ENCODE measurements at places on chromosomes 3 and 15.

- no peak for DNase-seq
Measured at GRCh38 chr3:29212789-29213433, 68.0 kb upstream of the RBMS3 start.

DNA sequence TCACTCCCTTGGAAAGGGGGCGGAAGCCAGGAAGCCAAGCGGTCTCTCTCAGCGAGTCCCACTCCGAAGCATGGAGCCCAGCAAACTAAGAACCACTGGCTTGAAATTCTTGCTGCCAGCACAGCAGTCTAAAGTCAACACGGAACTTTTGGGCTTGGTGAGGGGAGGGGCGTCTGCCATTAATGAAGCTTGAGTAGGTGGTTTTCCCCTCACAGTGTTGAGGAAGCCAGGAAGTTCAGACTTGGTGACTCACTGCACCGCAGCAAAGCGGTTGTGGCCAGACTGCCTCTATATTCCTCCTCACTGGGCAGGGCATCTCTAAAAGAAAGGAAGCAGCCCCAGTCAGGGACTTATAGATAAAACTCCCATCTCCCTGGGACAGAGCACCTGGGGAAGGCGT, 665.4 kb upstream of the CBLB start:
- no peak for DNase-seq

DNA sequence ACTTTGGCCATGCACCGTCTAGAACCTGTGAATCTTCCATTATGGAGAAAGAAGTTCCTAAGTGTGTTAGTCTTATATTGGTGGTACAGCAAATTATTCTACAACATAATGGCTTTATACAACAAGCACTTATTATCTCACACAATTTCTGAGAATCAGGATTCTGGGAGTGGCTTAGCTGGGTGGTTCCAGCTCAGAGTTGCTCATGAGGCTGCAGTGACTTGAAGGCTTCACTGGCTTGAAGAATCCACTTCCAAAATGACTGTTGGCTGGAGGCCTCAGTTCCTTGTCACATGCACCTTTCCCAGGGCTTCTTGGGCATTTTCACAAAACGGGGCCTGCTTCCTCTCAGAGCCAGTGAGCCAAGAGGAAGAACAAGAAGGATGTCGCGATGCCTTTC, 82.3 kb upstream of the RNF7 start:
- no peak for DNase-seq

- DNase-seq, result no peak
Measured at GRCh38 chr3:25603703-25604102, 61.0 kb downstream of the TOP2B start.

- no peak for DNase-seq
Measured at GRCh38 chr3:55189359-55189801, 261.5 kb upstream of the LRTM1 start.

DNA sequence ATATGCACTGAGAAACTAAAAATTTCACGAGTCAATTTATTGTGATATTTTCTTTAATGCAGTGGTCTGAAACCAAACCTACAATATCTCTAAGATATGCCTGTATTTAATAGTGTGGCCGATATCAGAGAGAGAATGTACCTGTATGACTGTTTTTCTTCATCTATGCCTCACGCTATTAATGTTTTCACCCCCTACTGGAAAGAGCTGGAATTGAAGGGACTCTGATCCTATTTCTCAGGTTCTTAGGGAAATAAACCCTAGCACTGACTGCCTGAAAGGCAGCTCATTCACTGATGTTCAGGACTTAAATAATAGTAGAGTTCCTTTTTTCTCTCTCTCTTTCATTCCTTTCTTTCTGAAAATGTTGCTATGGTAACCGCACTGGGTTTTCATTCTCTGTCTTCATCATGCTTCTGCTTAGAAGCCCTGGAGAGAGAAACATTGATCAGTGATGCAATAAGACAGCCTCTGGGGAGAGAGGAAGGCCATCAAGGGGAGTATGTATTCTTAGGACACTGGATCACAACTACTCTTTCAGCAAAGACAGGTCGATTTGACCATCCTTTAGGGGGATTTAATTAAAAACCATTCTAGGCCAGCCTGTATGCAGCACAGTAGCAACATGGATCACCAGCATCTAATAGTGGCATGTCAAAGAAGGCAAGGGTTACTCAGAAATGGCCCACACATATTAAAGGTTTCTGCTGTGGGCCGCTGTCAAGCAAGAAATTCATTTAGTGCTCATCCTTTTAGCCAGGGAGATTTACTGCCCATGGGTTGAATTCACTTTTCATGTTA, 1135.7 kb downstream of the IGSF11 start:
- DNase-seq, result no peak

DNA sequence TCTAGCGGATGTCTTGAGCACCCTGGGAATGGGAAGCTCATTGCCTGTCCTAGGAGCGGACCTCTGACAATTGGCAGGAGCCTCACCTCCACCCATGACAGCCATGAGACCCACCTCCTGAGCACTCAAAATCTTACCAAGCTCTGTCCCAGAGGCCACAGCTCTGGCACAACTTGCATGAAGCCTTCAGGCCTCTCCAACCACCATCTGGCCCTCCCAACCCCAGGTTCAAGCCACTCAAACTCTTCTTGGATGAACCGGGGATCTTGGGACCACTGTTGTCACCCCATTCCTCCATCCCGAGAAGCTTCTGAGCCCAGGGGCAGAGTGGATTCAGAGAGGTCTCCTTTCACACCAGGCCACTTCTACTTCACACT, 1.5 kb downstream of the VIPR1 start:
- no peak for DNase-seq

GRCh38 chr15:49953421-49953820, 165.6 kb downstream of the ATP8B4 start:
- DNase-seq, result no peak

DNA sequence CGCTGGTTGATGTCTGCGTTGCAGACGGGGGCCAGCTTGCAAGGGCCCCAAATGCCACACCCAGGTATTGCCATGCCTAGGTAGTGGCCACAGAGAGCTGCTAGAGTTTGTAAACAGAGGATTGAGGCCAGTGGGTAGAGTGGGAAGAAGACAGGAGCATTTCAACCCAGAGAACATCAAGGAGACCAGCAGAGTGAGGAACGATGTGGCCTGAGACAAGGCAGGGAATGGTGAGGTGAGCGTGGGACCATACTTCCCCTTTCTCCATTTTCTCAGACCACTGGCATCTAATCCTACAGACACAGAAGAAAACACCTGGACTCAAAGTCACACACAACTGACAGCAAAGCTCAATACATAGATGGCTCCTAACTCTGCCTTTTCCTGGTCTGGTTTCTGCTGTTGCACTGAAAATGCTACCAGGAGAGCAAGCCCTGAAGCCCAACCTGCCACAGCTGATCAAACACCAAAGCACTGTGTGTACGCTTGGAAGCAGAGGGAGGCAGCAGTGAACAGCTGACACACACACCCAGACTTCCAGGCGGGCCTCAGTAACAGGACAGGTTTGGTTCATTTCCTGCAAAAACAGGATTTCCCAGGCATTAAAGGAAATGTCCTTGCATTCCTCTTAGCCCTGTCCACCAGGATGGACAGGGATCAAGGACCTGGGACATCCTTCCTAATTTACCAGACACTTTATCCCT, 1.6 kb downstream of the FAM174B start:
- peak; percentile 62 for DNase-seq

DNA sequence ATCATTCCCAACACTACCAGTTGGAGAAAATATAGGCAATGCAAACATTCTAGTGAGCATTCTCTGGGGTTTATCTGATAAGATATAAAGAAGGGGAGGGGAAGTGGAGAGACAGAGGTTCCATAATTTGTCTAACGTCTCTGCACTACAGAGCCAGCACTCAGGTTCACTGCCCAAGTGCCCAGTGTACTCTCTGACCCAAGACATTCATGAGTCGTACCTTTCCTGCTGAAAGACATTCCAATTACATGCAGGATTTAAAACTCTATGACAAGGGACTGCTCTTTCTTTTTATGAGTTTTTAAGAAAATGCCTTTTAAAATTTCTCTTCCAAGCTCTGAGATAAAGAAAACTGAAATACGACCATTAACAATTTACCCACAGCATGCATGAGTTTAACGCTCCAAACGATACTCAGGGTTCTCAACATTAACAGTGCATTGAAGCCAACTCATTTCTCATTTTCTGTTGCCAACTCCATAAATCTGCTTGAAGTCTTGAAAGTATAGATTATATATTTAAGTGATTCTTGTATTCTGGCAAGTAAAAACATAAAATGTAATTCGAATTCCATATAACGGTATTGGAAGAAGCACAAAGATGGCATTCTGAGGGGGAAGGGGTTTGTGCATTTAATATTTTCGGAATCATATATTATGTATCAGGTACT, 193.4 kb downstream of the SUCLG2 start:
- no peak for DNase-seq

- DNase-seq, result no peak
Measured at GRCh38 chr3:3771567-3771966, 27.7 kb upstream of the LRRN1 start.

GRCh38 chr3:59386165-59386564, 336.3 kb upstream of the CFAP20DC start:
- DNase-seq, result no peak

DNA sequence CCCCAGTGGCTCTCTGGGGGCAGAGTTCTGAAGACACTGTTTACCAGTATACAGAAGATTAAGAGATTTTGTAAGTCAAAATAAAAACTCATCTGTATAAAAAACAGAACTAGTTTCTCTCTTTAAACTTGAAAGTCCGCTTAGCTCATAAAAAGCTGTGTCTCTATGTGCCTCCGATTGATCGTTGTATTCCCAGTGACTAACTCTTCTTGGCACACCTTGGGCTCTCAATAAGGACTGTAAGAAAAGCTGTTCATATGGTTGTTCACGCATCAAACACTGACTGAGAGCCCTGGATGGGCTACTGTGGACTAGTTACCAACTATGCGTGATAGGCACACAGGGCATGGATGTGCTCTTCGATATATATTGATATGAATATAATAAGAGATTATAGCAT, 107.9 kb downstream of the P3H2 start:
- DNase-seq, result no peak

DNA sequence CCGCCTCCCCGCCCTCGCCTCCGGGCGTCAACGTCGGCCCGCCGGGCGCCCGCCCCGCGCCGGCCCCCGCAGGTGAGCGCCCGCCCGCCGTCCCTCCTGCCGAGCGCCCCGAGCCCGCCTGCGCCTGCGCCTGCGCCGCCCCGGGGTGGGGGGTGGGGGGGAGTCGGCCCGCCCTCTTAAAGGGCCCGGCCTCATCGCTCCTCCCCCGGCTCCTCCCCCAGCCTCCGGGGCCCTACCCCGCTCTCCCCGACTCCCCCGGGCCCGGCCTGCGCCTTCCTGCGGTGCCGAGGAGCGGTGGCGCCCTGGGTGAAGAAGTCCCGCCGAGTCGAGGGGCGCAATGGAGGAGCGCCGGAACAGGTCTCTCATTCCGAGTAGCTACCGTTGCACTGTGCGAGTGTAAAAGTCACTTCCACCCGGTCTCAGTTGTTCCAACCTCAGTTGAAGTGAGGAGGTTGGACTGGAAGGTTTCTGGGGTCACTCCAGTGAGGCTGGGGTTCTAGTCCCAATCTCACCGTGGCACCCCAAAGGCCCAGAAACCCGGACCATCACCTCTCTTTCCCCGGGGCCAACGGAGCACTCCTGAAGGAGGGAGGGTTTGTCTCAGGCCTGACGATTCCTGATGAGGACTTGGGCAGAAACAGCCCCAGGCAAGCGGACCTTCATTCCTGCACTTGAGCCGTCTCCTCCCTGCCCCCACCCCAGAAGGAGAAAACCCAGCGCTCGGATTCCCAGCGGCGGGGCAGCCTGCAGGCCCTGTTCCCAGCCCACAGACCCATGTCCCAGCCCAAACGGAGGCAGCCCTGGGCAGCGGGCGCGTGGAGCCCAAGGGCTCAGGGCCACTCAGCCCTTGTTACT, 1.5 kb upstream of the TNK2 start:
- DNase-seq, result peak; percentile 70

DNA sequence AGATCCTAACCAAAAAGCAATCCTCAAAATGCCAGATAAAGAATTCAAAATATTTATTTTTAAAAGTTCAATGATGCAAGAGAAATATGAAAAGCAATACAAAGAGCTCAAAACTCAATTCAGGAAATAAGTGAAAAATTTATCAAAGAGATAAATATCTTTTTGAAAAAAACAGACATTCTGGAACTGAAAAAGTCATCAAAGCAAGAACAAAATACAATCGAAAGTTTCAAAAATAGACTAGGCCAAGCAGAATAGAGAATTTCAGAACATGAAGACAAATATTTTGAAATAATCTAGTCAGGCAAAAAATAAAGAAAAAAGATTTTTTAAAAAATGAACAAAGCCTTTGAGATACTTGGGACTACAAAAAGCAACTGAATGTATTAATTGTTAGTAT, 83.4 kb upstream of the STT3B start:
- no peak for DNase-seq

DNA sequence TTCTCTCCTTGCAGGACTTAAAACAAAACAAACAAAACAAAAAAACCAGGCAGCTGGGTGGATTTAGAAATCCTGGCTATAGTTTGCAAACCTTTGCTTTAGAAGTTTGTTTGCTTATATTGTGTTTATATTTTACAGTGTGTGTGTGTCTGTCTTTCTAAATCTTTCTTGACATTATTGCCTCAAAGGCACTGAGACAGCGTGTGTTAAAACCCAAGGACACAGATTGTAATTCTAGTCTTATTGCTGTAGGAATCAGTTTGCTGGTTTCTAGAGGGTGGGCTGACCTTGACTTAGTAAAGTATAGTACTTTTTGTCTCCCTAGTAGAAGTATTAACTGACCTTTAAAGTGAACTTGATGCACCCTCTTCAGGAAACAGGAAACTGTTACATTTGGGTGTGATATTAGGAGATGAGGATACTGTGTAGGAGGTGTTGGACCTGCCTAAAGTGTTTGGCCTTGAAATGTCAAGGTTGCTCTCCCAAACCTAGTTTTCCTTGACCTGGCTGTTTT, 71.0 kb downstream of the TCF12 start:
- no peak for DNase-seq

- DNase-seq, result no peak
Measured at GRCh38 chr3:63050548-63051177, 175.4 kb upstream of the CADPS start.

- no peak for DNase-seq
Measured at GRCh38 chr15:77905301-77905920, 172.1 kb downstream of the TBC1D2B start.

- no peak for DNase-seq
Measured at GRCh38 chr15:93826790-93827189, 404.6 kb upstream of the MCTP2 start.

DNA sequence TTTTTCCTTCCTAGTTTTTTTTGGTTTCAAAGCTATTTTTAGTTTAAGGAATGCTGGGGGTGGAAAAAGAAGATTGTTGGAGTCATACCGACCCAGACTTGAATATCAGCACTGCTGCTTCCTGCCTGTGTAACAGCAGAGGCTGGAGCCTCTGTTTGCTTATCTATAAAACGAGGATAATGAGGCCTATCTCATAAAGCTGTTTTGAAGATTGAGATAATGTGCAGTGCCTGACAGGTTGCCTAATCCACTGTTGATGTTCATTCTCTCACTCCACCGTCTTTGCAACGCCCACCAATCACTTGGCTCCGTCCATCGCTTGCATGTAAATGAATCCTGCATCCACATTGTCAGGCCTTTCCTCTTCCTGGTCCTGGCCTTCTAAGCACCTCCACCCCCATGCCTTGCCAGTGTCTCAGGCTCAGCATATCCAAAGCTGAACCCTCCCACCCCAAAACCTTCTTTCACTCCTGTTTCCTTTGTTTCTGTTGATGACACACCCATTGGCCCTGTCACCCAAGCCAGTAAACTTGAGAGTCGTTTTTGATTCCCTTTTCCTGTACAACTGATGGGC, 94.9 kb downstream of the MEX3B start:
- DNase-seq, result no peak

GRCh38 chr3:156349111-156349510, 205.8 kb downstream of the SSR3 start:
- DNase-seq, result no peak

- DNase-seq, result no peak
Measured at GRCh38 chr3:43021186-43021585, 42.1 kb downstream of the GASK1A start.

Measured in NCI-H1092 (cell line).